NCI-H446 treated with DMSO at 0.1 percent for 48 hours (cell line): ENCODE measurements at places on chromosomes 2 and 18.

DNA sequence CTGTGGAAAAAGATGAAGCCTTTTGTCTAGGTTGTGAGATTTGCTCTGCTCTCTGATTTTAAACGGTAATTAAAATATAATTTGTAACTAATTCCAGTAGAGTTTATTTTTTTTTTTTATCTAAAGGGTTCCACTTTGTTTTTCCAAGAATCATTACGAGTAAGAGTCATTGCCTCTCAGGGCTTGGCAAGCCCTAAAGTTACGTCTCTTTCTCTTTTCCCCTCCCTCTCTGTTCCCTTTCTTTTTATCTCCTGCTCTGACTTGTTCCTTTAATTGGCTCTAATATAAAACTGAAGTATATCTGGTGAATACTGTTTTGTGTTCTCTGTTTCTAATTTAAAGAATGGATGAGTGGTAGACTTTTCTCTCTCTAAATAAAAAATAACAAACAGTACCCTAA is 75.8 kb downstream of the CALCRL start:
- DNase-seq = peak; percentile 5

- DNase-seq = no peak
Observed at GRCh38 chr2:174656676-174657176, 59.1 kb upstream of the WIPF1 start.

DNA sequence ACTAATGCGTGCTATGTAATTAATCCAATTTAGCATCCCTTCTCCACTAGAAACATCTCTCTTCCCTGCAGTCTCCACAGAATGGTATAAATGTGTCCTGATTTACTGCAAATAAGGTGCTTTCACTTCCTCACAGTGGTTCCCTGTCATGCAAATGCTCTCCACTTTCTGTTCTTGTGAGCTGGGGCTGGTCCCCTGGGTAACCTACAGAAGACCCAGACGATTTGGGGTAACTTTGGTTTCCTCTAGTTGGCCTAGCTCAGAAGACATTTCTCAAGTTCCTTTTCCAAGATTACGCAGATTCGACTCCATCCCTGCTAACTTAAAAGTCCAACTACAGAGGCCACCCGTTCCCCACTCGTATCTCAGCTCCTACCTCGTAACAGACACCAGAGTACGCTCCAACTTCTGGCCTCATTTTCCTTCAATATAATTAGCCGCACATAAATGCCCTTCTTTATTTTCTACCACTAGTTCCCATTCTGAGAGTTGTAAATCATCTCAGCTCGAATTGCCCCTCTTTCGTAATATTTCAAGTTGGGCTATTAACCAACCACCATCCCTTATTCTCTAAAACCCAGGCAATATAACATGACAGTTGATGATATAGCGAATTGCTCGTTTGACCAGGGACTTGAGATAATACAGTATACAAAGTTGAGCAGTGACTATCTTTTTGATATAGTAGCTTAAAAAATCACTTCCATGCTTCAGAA is 28.8 kb upstream of the NEDD4L start:
- no peak for DNase-seq

- DNase-seq = no peak
Observed at GRCh38 chr2:231360881-231361371, 34.6 kb upstream of the B3GNT7 start.

- no peak for DNase-seq
Observed at GRCh38 chr2:224925061-224925809, 117.0 kb downstream of the DOCK10 start.

- DNase-seq = no peak
Observed at GRCh38 chr2:119517433-119517832, 6.8 kb downstream of the SCTR start.

- DNase-seq = no peak
Observed at GRCh38 chr2:196839574-196839973, 30.4 kb upstream of the C2orf66 start.

- no peak for DNase-seq
Observed at GRCh38 chr2:183034806-183035205, 3.5 kb downstream of the NCKAP1 start.

DNA sequence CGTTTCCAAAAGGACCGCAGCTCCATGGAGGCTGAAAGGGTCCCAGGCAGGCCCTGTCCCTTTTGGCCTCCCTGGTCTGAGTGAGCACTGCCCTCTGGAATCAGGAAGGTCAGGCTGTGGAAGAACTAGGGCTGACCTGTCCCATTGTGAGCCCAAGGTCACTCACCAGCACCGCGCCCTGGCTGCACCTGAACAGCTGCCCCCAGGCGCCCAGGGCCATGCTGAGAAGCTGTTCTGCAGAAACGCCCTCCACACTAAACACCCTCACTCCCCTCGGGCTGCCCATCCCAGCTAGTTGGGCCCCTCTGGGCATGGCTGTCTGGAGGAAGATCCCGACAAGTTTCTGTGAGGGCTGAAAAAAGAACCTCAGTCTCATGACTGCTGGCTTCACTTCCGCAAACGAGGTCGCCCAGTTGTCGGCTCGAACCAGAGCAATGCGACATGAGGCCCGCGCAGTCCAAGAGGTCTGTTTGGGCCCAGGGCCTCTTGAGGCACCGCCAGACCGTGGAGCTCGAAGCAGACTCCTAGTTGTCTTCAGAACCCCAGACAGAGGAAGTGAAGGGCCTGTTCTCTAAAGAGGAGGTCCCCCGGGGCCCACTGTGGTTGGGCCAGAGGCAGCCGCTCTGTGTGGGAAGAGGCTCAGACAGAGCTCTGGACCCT is 64.4 kb downstream of the INPP5D start:
- DNase-seq = no peak

GRCh38 chr2:229575569-229576315 is 138.6 kb downstream of the DNER start:
- DNase-seq = no peak

DNA sequence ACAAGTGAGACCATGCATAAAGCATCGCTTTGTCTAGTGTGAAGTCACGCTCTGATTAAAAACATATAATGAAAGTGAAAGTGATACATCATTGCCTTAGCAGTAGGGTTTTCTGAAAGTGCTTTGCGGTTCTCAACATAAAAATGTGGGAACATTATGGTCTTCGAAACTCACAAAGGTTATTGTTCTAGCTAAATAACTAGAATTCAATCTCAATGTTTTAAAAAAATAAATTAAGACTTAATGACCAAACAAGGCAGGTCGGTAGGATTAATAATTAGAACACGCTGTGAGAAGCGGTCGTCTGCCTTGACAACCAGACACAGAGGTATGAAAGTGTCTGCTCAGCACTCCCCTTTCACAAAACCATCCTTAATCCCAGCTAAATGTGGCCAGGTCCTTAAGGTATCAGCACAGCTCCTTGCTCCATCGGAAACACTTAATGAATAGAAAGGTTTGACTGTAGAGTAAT is 42.2 kb downstream of the KLHL14 start:
- no peak for DNase-seq
